Cerebellar nuclear complex (tissue), 1 donor: ENCODE measurements at places on chromosomes 7 and 10.

DNA sequence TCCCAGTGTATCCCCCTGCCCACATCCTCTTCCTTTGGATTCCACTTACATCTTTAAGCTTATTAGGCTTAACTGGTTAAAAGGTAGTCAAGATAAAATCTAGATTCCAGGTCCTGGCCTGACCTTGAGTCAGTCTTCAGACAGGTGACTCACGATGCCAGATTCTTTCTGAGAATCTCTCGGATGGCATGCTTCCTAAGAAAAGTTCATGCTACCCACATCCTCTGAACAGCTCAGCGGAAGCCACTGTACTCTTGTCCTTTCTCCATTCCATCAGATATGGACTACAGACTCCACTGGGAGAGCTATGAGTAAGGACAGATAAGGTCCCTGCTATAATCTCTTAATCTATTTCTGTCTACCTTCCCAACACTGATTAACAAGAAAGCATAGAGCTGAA, 43.4 kb downstream of the DNMBP start:
- no peak for DNase-seq

DNA sequence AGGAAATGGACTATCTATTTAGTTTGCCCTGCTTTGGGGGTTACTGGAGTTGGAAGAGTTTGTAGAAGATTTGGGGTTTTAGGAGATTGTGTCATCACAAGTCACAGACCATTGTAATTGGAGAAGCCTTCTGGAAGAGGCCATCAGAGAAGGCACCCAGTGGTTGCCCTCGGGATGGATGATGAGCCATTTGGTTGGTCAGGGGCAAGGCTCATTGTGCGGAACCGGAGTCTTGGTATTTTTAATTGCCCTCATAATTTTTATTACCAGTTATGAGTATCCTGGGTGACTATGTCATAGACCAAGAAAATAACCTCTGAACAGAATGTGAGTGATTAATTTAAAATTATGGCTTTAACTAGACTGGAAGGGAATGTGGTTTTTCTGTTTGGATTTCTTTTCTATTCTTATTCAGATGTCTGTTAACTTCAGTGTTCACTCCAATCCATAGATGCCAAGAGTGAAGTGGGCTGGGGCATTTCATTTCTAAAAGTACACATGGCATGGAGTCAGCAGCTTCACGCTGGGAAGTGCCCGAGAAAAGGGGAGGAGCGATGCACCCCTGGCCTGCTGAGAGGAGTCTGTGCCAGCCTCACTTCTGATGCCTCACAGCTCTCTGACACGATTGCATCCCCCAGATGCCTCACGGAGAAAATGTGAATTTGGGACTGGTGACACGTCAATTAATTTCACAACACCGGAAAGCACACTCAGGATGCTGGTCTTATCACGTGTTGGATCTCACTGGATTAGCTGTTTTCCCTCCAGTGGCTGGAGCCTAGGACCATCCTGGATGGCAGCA, 225.6 kb upstream of the IGFBP3 start:
- no peak for DNase-seq

- no peak for DNase-seq
Observed at GRCh38 chr10:122233857-122234348, 37.2 kb upstream of the BTBD16 start.

DNA sequence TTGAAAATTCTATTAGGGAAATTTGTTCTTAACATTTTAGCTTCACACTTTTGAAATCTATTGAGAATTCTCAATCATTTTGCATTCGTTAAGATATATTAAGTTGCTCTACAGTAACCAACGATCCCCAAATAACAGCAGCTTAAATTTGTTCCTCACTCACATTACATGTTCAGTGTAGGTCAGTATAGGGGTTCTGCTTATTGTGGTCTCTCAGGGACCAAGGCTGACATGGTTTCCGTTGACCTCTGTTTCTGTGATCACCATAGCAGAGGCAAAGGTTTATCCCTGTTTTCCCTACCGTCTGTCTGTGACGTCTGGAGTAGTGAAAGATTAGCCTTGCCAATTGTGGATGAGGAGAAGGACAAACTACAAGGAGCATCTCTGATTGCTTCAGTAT, 235.0 kb upstream of the CSTF2T start:
- DNase-seq = no peak

- DNase-seq = no peak
Observed at GRCh38 chr10:29993319-29993915, 66.0 kb downstream of the JCAD start.

DNA sequence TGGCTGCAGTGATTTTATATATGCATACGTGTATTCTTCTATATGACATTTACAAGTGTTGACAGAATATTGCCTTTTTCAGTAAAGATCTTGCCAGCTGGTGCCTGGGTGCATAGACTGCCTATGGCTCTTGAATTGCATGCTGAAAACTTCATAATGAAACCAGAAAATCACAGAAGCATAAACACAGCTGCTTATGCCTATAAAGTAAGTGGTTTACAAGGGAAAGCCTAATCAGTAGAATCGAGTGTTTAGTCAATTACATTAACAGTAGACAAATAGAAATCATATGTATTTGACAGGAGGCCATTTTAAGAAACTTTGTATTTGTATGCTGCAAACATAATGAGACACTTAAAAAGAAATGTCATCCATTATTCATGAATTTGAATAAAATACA, 82.5 kb downstream of the TMEM168 start:
- DNase-seq = no peak

DNA sequence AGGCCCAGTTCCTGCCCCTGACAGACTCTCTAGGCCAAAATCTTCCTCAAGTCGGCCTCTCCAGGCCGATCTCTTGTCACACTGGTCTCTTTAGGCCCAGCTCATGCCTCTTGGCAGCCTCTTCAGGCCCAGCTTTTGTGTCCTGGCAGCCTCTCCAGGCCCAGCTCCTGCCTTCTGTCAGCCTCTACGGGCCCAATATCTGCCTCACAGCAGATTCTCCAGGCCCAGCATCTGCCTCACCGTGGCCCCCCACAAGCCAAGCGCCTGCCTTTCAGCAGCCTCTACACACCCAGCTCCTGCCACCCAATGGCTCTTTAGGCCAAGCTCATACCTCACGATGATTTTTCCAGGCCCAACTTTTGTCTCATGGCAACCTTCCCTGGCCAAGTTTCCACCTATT, 33.0 kb upstream of the VKORC1L1 start:
- no peak for DNase-seq

- DNase-seq = no peak
Observed at GRCh38 chr7:2872296-2872874, 28.3 kb upstream of the GNA12 start.

DNA sequence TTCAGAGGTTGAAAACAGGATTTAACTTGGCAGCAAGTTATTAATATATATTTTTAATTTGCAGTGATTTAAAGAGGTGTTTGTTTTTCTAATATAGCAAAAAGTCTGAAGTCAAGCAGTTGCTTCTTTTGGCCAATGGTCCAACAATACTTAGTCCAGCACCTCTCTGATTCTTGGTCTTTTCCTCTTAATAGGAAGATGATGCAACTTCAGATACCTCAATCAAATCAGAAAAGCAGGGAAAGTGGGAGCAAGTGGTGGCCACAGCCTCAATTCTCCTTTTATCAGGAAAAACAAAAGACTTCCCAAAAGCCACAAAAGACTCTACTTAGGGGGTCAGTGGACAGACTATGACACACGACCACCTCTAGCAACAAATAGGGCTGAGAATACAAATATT, 133.6 kb upstream of the LRGUK start:
- DNase-seq = no peak

GRCh38 chr7:66015440-66016130, 33.6 kb upstream of the GUSB start:
- DNase-seq = no peak

GRCh38 chr7:93055543-93056107, 62.2 kb downstream of the SAMD9 start:
- DNase-seq = no peak

GRCh38 chr10:97119058-97119745, 66.6 kb downstream of the SLIT1 start:
- no peak for DNase-seq

GRCh38 chr7:45156516-45157272, 897 bp upstream of the RAMP3 start:
- no peak for DNase-seq

DNA sequence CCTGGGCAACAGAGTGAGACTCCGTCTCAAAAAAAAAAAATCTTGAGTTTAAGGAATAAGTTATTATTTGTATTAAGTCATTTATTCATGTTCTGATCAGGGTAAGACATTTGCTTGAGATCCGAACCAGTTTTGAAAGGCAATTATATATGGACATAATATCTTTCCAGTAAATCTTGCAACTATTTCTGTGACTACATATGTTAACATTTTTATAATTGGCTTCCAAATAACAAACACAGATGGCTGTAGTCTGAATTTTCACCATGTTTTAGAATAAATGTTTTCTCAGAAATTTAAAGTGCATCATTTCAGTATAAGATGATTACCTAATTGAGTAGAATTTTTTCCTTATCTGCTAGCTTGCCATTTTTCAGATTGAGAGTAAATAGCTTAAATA, 21.2 kb downstream of the AKAP9 start:
- no peak for DNase-seq

DNA sequence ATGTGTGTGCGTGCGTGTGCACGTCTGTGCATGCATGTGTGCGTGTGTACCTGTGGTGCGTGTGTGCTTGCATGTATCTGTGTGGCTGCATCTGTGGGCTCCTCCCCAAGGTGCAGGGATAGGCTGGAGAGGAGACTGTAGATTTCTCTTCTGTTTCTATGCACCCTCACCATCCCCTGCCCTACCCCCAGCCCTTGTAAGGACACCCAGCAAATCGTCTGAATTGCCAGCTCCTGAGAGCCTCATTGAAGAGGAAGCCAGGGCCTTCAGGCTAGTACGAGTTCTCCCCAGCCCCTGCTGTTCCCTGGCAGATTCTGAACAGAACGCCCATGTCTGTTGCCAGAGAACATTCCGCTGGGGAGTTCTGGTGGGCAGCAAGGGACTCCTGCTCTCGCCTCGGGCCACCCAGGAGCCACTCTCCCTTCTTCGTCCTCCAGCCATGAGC, 17.0 kb upstream of the TRIM8 start:
- no peak for DNase-seq
